MM.1S (cell line): ENCODE measurements at places on chromosomes 2 and 18.
A peak's percentile ranks its signal among the peaks of the same experiment; 100 is the strongest.

DNA sequence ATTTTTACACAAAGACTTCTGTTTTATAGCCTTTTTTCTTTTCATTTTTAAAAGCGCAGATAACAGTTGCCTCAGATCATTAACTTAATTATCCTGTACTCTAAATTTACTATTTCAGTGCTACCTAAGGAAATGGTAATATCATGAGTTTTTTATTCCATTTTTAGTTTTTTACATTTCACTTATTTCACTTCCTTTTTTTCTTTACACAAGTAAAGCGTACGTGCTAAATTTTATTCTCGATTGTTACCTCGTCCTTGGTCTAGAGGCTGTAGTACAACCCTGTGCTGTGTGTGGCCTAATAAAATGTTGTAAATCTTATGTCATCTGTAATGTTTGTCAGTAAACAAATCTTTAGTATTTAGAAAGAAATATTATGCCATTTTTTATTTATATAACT lies 49.2 kb downstream of the CRIM1 start:
- DNase-seq, result no peak

DNA sequence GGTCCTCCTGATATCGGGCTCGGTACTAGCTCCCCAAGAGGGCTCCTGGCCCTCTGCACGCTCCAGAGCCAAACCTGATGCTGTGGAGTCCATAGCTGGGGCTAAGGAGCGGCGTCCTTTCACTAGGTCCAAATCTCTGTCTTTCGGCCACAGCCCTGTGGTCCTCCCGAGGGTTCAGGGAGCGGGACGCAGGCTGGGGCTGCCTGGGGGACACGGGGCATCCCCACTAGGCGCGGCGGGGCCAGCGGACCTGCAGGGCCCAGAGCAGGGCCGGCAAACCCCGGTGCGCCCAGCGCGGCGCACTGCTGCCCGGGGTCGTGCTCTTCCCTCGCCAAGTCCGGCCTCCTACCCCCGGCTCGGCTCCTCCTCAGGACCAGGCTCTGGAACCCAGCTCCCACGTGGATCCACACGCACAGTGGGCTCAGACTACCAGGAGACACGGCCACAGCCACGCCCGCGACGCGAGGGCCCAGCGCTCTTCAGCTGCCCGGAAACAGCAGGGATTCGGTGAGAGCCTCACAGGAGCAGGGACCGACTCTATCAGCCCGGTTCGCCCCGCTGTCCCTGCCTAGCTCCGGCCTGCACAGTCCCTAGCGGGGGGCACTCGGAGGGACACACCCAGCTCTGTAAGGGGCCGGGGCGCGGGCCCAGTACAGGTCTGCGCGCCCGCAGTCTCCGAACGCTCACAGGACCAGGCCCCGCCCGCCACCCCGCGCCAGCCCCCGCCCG lies 593 bp downstream of the ZNF514 start:
- DNase-seq, result no peak

GRCh38 chr18:49020129-49020528 lies 69.4 kb upstream of the SMAD7 start:
- DNase-seq, result no peak

- DNase-seq, result no peak
Measured at GRCh38 chr2:36403675-36404230, 48.2 kb downstream of the CRIM1 start.

DNA sequence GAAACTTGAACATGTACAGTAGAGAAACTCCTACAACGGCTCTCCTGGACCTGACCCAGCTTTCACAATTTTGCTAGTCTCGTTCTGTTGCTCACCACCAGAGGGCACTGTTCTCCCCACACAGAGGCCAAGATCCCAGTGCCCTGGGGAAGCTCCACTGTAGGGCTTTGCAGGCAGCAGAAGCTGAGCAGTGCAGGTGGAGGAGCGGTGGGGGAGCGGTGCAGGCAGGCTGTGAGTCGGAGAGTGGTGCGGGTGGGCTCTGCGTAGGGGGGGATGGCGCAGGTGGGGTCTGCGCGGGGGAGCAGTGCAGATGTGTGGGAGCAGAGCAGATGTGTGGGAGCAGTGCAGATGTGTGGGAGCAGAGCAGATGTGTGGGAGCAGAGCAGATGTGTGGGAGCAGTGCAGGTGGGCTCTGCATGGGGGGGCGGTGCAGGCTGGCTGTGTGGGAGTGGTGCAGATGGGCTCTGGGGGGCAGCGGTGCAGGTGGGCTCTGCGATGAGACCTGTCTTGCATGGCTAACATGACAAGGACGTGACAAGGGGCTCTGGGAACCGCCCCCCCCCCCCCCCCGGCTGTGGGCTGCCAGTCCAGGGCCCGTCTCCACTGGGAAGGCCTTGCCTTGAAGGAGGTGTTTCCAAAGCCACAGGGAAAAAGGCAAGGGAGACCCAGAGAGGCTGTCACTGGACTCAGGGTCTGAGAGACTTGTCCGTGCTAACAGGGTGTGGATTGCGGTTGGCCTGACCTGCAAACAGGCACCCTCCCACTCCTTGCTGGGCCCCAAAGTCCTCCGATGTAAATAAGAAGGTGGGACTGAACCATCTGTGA lies 7.3 kb downstream of the CYS1 start:
- DNase-seq, result peak; percentile 89

DNA sequence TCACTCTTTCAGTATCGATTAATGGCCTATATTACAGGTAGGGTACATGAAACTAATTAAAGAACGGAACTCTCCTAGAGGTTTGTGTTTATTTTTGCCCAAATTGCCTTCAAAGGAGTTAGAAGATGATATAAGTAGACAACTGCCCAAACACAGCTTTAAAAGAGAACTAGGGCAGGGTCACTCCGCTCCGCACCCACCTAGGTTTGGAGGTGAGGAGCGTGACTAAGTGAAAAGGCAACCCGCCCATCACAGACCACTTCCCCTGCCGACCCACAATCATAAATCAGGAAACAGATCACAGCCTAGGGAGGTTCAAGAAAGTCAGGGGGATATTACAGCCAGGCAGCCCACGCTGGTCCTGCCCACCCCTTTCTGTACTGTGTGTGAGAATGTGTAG lies 166.7 kb downstream of the C1D start:
- DNase-seq, result no peak

- no peak for DNase-seq
Measured at GRCh38 chr18:52140986-52141385, 199.0 kb upstream of the DCC start.

DNA sequence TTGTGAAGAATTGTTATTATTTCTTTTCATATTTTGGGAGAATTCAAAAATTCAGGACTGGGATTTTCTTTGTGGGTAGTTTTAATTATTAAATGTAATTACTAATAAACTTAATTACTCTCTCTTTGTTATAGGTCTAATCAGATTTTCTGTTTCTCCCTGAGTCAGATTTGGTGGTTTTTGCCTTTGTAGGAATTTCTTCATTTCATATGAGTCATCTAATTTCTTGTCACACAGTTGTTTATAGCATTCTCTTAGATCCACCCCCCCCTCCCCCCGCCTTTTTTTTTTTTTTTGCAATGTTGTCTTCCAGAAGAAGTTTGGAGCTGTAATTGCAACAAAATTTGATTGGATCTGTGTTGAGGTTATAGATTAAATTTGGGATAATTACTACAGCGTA lies 26.0 kb upstream of the GALR1 start:
- DNase-seq, result no peak

GRCh38 chr2:97654309-97654708 lies 8.4 kb downstream of the COX5B start:
- no peak for DNase-seq

DNA sequence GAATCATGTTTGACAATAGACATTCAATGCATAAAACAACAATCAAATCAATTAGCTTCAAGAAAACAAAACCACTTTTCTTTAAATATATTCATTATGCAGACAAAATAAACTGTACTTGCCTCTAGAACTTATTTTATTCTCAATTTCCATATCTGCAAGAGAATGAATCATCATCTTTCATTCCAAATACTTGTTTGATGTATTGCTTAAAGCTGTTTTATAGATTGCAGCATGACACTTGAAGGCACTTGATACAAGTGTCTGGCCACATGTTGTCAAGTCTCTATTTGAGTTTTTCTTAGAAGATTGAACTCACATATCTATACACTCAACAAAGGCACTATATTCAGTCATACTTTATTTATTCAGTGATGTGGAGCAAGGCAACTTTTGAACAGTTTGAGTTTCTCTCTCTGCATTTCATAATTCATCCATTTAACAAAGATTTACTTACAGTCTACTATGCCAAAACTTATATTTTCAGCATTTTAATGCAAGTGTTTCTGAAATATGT lies 38.7 kb upstream of the DDX18 start:
- no peak for DNase-seq

- DNase-seq, result peak; percentile 72
Measured at GRCh38 chr18:4394700-4395099, 60.4 kb downstream of the DLGAP1 start.

DNA sequence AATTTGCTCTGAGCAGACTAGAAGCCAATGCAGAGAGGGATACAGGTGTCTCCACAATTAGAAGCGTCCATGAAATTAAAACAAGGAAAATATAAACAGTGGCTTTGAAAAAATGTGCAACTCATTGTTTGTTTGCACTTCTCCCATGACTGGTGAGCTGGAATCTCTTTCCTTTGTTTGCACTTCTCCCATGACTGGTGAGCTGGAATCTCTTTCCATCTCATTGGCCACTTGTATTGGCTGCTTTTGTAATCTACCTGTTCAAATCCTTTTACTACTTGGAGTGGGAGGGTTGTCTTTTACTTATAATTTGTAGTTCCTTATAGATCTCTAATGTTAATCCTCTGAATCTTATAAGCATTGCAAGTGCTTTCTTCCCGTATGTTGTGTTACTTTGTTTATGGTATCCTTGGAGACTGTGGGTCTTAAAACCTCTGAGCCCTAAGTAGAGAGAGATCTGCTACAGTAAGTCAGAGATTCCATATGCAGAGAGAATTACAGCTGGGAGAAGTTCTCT lies 94.1 kb downstream of the RTN4 start:
- no peak for DNase-seq

- no peak for DNase-seq
Measured at GRCh38 chr2:128145651-128146050, 54.7 kb downstream of the UGGT1 start.

DNA sequence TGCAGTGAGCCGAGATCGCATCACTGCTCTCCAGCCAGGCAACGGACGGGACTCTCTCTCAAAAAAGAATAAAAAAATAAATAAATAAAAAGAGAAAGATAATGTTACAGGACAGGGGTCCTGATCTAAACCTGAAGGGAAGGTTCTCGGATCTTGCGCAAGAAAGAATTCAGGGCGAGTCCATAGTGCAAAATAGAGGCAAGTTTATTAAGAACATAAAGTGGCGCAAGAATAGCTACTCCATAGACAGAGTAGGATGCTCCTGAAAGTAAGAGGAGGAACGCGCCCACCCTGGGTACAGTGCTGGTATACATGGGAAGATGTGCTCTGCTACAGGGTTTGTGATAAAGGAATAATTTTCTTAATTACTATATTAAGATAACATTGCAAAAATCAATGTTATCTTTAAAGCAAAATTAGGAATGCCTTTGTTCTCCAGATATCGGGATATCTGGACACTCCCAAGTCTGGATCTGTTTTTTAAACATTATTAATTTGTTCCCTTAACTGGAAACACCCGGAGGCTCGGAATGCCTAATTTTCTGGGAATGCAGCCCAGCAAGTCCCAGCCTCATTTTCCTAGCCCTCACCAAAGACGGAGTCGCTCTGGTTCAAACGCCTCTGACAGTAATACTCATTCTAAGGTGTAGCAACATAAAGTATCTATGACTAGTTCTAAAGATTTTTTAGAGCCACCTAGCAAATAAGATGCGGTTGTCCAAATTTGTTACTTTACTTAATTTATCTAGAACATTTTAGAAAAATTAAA lies 38.8 kb downstream of the ACSL3 start:
- DNase-seq, result no peak

DNA sequence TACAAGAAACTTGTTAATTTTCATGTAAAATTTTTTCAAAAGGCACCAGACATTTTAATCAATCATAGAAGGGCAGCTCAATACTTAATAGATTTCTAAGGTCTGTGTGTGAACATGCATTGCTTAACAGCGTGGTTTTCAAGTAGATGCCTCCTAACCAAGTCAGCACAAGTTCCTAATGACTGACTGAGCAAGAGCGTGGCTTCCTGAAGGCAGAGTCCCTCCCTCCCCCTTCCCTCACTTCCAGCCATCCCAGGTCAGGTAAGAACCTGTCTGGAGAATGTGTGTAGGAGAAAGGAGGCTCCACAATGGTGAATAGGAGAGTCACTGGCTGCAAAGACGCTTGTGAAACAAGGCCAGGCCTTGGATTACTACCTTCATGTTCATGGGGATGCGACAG lies 33.5 kb upstream of the DAPL1 start:
- no peak for DNase-seq

GRCh38 chr18:51522821-51523220 lies 325.3 kb upstream of the MEX3C start:
- no peak for DNase-seq

DNA sequence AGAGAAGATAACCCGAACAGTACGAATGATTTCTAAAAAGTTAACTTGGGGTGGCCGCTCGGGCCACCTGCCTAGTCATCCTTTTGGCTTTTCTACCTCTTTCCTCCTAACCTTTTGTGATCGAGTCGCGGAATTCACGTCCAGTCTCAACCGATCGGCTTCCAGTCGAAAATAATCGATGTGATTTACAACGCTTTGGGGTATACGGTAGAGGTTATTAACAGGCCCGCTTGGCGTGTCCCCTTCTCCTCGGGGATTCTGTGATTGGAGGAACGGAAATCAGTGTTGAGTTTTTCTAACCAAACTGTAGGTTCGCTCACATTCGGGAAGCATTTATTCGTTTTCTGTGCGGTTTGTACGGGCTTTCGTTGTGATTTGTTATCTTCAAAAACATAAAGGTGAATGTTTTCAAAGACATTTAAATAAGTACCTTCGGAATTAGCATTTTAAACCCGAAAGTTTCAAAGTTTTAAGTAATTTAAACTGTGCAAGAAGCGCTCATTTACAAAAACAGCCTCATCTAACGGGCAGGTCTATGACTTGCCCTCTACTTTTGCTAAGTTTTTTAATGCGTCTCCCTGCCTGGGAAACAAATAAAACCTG lies 588 bp upstream of the FOXI3 start:
- DNase-seq, result peak; percentile 46

DNA sequence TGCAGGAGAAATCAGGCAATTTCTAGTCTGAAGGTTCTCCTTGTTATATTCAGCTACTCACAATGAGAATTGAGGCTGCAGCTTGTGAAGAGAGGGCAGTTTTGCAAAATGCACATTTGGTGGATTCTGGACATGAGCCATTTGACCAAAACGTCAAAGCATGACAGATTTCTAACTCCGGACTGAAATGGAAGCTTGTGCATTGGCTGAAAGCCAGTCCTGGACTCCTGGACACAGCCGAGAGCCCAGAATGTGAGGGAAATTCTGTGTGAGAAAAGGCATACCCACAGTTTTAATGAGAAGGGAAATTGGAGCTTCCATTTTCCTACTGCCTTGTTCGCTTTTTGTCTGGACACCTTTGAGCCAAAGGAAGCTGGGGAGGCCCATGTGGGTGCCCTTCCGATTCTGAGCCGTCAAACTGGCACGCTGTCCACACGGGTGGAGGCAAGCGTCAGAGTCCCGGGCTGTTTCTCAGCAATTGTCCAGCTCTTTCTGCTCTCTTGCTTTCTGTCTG lies 23.7 kb upstream of the ROCK2 start:
- DNase-seq, result no peak

- no peak for DNase-seq
Measured at GRCh38 chr2:20638646-20639430, 12.1 kb downstream of the HS1BP3 start.
